BJ (cell line): ENCODE measurements at places on chromosomes 5 and 9.
A peak's percentile ranks its signal among the peaks of the same experiment; 100 is the strongest.

- DNase-seq, result no peak
Observed at GRCh38 chr9:121581786-121582600, 69.4 kb upstream of the DAB2IP start.

DNA sequence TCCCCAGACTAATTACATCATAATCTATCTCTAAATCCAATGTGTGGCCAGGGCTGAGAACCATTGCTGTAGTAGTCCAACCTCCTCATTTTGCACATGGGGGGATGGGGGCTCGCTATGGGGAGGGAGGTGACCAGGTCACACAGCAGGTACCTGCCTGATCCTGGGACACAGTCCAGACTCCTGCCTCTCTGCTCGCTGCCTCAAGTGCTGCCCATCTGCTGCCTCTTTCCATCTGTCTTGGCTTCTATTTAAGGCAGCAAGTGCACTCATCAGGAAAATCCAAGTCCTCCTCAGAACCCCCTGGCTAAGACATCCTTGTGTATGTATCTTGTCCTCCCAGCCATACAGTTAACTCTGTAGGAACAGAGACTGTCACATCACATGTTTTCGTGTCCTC is 57.7 kb upstream of the FRRS1L start:
- DNase-seq, result no peak

GRCh38 chr5:113123618-113124017 is 147.0 kb downstream of the DCP2 start:
- DNase-seq, result no peak

- no peak for DNase-seq
Observed at GRCh38 chr9:14127656-14128055, 186.3 kb downstream of the NFIB start.

DNA sequence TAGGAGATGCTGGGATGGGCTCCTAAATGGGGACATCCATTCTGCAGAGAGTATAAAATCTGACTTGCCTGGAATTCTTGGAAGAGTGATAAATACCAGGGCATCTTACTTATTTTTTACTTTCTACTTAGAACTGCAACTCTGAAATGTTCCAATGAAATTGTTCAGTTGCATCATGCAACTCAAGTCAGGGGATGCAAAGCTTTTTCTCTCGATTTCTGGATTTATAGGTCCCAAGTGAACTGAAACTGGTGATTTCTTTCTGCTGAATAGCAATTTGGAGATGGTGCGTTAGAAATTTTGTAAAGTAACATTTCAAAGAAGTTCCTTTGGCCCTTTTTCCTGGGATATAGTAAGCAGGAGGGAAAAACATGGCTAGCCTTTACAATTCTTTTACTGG is 238.4 kb upstream of the CD180 start:
- no peak for DNase-seq

GRCh38 chr9:124514874-124515273 is 7.7 kb upstream of the NR5A1 start:
- DNase-seq, result no peak

DNA sequence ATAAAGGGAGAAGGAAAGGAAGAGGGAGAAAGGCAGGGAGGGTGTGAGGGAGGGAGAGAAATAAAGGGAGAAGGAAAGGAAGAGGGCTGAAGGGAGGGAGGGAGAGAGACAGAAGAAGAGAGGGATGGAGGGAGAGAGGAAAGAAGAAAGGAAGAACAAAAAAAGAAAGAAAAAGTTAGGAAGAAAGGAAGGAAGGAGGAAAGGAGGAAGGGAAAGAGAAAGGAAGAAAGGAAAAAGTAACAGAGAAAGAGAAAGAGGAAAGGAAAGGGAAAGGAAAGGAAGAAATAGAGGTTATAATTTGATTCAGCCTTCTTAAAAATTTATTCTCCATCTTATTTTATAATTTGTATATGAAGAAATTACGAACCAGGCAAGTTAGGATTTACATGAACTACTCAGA is 836.6 kb upstream of the C9orf72 start:
- DNase-seq, result no peak

DNA sequence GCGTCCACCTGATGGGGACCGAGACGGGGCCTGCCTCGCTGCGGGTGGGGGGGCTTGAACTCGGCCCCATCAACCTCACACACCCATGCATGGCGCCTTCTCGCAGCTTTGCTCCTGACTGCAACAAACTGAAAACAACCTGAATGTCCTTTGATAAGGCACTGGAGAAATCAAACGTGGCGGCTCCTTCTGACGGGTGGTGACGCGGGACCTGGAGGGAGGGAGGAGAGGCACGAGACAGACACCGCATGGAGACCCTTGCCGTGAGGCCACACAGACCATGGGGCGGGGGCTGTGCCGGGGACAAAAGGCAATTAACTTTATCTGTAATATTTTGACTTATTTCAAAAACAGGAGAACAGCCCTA is 48.6 kb downstream of the NACC2 start:
- no peak for DNase-seq

DNA sequence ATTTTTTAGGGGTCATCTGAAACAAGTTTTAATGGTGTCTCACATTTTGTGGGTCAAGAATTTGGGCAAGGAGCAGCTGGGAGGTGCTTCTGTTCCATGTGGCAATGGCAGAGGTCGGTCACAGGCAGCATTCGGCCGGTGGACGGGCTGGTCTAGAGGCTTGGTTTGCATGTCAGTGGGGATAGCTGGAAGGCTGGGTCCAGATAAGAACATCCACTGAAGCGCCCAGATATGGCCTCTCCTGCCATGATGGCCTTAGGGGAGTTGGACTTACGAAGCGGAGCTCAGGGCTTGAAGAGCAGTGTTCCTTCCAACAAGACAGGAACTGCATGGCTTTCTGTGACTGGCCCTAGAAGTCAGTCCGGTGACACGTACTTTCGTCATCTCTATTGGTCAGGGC is 30.3 kb downstream of the LHFPL2 start:
- no peak for DNase-seq

DNA sequence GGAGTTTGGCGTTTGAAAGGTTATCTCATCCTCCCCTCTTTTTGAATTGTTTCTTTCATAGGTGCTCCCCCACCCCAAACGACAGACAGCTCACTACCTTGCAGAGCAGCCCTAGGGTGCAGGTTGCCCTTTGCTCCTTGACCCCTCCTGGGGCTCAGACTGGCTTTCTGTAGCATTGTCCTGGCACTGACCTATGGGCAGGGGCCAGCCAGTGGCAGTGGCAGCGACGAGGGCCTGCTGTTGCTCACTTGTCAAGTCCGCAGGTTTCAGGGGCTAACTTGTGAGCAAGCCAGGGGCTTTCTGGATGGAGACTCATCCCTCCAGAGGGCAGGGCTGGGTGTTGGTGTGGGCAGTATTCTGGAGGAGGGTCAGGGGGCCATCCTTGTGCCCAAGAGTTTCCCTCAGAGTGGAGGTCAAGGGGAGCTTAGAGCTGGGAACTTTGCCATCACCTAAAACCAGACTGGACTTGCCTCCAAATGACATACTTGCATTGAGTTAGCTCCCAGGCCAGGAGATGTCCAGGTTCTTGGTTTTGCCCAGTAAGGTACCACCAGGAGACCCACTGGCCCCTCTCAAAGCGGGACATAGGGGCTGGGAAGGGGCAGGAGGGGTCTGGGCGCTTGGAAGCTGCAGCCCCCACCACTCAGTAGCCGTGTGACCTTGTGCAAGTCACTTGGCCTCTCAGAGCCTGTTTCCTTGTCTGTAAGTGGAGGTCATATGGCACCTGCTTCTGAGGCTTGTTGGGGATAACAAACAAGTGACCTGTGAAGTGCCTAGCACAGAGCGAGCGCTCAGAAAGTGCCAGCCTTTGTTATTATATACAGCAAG is 53.5 kb upstream of the CDKN2AIPNL start:
- DNase-seq, result no peak

- peak; percentile 72 for DNase-seq
Observed at GRCh38 chr5:34499001-34499734, 157.0 kb upstream of the RAI14 start.

DNA sequence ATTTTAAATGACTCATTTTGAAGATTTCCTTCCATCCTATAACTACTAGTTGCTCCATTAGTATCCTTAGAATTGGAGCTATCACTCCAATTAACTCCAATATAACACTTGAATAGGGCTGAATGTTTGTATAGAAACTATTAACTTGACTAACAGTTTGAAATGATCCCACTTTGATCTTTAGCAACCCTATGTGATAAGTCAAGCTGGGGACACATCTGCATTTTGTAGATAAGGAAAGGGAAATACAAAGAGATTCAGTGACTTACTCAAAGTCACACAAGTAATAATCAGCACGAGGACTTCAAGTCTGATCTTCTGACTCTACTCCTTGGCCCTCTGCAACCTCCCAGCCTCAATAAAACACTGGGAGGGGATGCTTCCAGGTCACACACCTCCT is 101.1 kb downstream of the TMEM215 start:
- DNase-seq, result no peak

DNA sequence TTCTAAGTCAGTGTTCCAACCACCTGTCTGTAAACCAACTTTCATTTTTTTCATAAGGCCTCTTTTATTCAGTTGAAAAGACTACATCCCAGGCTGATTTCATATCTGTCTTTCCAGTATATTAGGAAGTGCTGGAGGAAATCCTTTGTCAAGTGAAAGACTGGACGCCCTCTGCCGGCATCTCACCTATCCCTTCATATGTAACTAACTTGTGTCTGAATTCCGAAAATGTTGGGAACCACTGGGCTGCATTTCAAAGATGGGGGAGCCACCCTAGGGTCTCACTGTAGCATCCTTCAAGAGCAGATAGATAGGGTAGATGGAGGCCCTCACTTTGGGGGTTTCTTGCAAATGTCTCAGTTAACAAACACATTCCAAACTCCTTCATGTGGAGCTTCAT is 569.8 kb downstream of the CTNND2 start:
- no peak for DNase-seq
